ENCODE measurements at places on chromosomes 3 and 15.

DNA sequence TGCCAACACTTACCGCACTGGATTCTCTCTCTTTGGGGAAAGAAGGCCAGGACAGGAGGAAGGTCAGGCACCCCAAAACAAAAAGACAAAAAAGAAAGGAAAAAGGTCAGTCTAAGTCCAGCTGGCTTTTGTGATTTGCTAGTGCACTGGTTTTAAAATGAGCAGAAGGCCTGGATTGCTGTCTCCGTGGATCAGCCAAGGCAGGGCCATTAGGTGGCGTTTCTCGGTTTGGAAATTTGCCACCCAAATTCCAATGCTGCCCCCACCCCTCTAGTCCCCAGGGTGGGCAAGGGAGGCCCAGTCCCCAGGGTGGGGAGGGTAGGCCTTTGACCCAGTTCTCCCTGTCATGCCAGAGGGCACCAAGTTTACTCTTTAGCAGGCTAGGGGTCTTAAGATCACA, 33.3 kb downstream of the TLE3 start:
- no peak for DNase-seq

DNA sequence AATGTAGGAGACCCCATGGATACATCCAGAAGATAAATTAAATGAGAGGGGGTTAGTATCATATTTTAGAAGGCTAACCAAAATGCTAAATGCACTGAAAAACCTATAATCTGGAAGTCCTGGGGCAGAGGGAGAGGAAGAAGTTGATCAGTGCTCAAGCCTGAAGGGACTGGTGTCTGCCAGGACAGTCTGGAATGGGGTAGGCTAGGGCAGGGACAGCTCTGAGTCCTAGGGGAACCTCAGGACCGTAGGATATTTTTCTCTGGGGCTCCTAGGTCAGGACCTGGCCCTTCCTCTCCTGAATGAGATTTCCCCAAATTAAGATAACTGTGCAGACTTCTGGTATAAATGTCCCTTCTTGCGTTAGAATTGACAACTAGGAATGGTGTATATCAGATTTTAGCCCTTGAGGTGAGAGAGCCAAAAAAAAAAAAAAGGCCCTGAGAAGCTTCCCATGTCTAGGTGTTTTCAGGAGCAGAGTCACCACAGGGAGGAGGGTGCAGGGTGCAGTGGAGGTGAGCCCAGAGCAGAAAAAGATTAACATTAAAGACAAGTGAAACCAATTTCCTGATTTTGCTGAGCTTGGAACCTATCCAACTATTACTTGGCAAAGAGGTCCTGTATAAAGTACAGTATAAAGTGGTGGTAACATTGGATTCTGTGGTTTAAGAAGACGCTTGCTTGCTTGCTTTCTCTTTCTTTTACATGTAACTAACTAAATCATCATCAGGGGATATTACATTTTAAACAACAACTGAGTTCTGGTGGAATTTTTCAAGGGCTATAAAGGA, 63.5 kb downstream of the HACD2 start:
- DNase-seq: no peak

DNA sequence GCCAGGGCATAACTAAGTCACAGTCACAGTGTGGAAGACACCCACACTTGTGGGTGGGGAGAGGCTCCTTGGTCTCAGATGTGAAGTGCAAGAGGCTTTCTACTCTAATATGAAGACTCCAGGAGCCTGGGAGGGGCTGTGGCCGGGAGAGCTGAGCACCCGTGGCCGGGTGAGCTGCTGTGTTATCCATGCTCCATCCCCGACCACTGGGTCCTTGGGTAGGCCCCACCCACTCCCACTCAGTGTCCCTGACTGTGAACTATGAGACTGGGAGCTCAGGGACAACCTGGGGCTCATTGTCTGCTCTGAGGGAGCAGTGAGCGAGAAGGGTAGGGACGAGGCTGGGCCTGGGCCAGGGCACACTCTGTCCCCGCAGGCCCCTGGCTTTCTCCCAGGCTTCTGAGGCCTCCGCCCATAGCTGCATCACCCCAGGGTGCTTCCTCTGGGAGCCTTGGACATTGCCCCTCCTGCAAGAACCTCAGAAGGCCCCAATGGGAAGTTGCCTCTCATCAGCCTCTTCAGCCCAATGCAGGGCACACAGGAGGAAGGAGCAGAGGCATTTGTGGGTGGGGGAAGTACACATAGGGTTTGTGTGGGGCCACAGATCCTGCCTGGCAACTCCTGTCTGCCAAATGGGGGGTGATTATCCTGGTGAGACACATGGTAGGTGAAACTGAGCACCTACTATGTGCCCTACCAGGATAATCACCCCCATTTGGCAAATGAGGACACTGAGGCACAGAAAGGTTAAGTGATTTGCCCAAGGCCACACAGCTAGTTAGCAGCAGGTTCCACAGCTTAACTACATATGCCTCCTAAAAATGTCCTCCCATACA, 2.4 kb downstream of the ANPEP start:
- DNase-seq: no peak

GRCh38 chr15:56356616-56357015, 8.6 kb upstream of the TEX9 start:
- DNase-seq: no peak

GRCh38 chr3:84637272-84637671, 321.5 kb upstream of the CADM2 start:
- DNase-seq: no peak

DNA sequence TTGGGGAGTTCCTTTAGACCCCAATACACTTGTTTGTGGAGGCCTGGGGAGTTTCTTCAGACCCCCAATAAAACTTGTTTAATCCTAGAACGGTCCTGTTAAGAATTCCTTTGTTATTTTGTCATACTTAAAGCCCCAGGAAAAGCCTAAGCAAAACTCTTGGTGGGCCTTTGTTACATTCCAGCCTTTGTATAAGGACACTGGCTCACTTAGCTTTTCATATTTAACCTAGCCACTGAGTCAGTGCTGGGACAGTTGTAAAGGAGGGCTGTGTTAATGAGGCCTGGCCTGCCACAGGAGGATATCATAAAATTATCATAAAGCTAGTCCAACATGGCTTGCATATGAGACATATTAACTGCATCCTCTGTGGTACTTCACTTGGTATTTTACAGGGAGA, 760.1 kb downstream of the ZNF385D start:
- DNase-seq: no peak

DNA sequence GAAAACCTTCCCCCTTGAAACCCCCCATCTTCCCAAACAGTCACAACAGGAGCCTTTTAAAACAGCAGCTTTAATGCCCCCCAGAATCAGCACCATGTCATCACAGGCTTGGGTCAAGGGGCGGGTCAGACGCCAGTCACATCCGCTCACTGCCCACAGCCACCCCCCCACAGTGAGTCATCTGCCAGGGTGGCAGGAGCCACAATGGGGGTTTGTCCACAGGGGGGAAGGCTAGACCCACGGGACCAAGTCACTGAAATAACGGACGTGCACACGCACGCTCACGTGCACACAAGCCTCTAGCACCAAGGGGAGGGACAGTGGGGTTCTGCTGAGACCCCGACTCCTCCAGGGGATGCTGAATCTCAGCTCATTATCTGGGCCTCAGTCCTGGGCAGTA, 441 bp upstream of the UCN2 start:
- DNase-seq: no peak

DNA sequence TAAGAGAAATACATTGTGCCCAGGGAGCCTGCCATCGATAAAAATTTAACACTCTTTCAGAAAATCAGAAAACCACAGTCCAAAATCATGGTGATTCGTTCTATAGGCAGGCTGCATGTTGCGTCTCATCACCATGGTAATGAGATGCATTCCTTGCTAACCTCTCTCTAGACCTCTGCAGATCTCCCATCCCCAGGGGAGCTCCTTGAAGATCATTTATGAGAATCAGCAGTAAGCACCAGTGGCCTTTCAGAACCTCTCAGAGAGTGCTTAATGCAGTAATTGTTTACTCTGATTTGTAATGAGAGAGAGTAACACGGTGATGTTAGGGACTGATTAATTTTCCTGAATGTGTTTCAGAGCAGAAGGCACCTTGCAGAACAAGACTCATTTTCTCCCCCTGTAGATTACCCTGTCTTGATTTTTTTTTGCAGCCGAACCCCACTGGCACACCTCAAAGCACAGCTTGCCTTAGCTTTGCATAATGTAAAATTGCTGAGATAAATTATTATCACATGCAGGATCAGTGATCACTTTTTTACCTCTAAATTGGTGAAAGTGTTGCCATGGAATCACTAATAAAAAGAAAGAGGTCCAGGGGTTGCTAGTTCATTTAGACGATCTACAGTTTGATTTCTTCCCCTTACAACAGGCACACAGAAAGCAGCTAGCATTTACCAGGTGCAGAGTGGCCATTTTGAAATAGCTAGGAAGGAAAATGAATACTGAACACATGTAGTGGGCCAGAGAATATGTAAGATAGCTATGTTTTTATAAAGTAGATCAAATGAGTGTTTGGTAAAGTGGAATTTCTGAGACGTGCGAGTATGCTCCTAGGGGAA, 98.9 kb upstream of the CHL1 start:
- no peak for DNase-seq

DNA sequence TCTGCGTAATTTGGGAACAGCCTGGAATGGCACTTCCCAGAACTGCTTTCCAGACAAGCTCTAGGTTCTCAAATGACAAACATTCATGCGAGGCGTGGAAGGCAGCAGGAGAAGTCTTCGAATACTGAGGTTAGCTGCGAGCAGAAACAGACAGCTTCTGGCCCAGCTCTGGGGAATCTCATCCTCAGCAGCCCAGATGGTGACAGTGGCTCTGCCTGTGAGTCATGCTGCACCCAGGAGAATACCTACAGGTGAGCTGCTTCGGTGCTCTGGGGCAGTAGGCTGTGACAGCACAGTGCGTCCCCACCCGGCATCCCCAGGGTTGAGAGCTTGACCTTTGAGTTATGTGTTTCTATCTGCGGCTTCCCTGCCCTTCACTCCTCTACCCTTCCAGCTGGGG, 258.6 kb downstream of the KLF13 start:
- DNase-seq: no peak

- no peak for DNase-seq
Measured at GRCh38 chr3:127386490-127386889, 98.6 kb upstream of the PRR20G start.

GRCh38 chr3:100173961-100174360, 59.7 kb upstream of the FILIP1L start:
- no peak for DNase-seq

GRCh38 chr3:137105277-137105977, 147.6 kb downstream of the IL20RB start:
- no peak for DNase-seq

DNA sequence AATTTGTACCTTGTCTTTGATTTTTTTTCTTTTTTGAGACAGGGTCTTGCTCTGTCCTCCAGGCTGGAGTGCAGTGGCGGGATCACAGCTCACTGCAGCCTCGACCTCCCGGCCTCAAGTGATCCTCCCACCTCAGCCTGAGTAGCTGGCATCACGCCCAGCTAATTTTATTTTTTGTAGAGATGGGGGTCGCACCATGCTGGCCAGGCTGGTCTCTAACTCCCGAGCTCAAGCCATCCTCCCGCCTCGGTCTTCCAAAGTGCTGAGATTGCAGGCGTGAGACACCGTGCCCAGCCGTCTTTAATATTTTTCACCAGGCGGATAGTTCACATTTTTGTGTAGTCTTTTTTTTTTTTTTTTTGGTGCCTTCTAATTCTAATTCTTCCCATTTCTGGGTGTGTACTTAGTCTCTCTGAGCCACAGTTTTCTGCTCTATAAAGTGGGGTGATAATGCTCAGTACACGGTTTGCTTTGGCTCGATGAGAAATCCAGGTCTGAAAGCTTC, 528 bp upstream of the TATDN2 start:
- no peak for DNase-seq

DNA sequence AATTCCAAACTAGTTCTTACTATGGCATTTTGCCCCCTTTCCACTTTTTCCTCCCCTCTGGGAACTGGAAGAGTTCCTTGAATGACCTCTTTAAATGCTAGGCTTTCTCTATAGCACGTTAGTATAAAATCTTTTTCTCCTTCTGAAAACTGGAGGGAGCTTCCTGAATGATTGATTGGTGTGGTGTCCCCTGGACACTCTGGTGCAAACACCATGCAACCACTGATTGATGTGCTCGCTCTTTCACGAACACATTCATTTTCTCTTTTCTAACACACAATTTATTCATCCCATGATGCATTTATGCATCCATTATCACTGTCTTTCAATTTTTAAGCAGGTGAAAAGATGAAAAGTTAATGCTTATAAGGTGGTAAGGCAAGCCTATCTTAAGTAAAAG, 159.1 kb upstream of the NANOGP8 start:
- DNase-seq: no peak

DNA sequence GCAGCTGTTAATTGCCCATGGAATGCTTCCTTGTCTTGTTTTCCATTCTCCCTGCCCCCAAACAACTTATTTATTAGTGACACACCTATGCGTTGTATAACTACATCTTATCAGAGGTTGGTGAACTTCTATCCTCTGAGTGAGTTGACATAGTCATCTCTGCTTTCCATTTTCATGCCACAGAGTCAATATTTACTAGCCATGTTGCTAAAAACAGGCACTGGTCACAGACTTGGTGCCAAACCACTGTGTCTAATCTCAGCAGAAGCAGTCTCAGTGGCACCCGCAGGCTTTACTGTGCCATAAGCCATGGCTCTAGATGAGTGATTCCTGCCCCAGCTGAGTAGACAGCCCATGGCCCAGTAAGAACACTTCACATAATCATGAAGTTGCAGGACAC, 26.5 kb downstream of the DAPK2 start:
- DNase-seq: no peak
